ENCODE measurements at places on chromosomes 3 and 15. TPM values are rescaled to one million over a fixed set of nuclear protein-coding genes. Genes with fewer than 3 reads are reported as not detected.

- DNase-seq: no peak
Observed at GRCh38 chr3:182366746-182367145, 426.6 kb upstream of the ATP11B start.

GRCh38 chr3:40162616-40163015, 146.9 kb upstream of the EIF1B start:
- DNase-seq: no peak

GRCh38 chr3:188076176-188076575, 77.8 kb upstream of the LPP start:
- no peak for DNase-seq

GRCh38 chr3:162285259-162285658, 788.7 kb downstream of the OTOL1 start:
- DNase-seq: no peak

DNA sequence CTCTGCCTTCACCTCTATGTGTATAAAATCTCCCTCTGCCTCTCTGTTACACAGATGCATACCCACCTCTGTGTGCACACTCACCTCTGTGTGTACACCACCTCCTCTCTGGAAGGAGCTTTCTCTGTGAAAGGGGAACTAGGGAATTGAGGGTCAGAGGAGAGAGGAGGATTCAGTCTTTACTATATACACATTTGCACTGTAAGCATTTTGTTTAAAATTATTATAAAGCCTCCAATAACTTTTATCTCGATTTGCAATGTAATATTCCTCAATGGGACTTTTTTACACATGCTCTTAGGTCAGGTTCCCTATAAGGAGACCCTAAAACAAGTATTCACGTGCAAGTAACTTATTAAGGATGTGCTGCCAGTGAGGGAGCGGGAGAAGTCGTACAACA, 82.5 kb downstream of the OXNAD1 start:
- DNase-seq: no peak

GRCh38 chr3:194565597-194566190, 67.5 kb downstream of the TMEM44 start:
- DNase-seq: no peak

GRCh38 chr15:69629631-69630161, 177.1 kb downstream of the RPLP1 start:
- DNase-seq: no peak

DNA sequence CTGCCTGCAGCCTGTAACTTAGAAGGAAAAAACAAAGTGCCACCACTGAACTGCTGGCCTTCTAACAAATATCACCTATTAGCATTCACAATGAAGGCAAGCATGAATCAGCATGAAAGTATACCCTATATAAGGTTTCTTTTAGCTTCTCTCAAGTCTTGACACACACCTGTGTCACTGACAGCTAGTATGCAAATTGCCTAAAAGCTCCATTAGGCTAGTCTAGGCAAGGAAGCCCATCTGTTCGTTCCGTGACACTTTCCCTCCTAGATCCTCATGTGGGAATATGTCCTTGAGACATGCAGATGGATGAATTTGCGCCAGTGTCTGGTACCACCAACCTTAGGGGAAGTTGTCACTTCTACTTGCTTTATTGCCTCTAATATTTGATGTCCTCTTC, 129.3 kb downstream of the RBMS3 start:
- no peak for DNase-seq

DNA sequence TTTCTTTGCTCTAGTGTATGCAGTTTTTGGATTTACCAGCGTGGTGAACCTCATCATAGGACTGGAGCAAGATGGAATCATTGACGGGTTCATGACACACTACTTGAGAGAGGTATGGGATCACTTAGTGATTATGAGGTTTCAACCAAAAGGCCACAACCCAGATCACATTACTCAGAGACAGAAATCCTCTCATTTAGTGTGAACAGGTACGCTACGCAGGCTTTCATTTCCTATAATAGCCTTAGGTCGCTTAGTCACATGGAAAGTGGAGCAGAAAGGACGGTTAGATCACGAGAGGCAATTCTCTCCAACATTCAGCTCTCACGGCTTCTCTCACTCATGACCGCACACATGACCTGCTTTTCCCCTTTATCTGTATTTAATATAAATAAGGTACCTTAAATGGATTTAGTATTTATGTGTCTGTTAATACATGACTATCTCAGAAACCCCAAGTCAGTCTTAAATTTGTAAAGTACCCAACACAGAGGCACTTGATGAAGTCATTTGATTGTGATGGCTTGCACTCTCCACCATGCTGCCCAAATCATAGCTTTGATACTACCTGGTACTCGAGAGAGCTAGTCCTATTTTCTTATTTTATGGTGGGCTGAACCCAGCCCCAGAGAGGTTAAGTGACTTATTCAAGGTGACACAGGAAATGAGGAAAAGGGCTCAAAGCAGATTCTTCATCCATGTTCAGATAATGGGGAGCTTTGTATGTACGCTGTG, 8.6 kb downstream of the TM6SF1 start:
- DNase-seq: no peak

- no peak for DNase-seq
Observed at GRCh38 chr3:142580061-142580423, 1.5 kb upstream of the ATR start.

Gene STAC
- total RNA-seq: not detected

- DNase-seq: no peak
Observed at GRCh38 chr15:93943586-93943985, 287.8 kb upstream of the MCTP2 start.

Gene ISLR2
- total RNA-seq: not detected

GRCh38 chr3:12380461-12380860, 91.6 kb downstream of the PPARG start:
- DNase-seq: no peak

- DNase-seq: no peak
Observed at GRCh38 chr3:139732729-139733128, 55.0 kb upstream of the NMNAT3 start.

Gene SLC2A2
- total RNA-seq: not detected

DNA sequence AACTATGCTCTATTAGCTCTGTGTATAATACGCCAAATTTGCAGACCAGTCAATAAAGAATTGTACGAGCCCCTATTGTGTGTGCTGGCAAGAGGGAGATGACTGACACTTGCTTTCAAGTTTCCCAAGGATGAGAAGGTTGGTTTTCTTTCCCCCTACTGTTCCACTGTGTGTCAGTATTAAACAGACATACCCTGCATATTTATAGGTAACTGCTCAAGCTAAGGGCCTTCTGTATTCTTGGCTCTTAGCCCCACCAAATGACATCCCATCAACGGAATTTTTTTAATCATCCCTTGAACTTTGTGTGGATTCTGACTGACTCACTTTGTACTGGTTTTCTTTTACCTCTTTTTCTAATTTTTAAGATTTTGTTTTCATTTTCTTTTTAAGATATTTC, 60.6 kb upstream of the GYG1 start:
- DNase-seq: no peak

Measured in CD8-positive, alpha-beta memory T cell (primary cell).